ENCODE measurements at places on chromosomes 5 and 9.

DNA sequence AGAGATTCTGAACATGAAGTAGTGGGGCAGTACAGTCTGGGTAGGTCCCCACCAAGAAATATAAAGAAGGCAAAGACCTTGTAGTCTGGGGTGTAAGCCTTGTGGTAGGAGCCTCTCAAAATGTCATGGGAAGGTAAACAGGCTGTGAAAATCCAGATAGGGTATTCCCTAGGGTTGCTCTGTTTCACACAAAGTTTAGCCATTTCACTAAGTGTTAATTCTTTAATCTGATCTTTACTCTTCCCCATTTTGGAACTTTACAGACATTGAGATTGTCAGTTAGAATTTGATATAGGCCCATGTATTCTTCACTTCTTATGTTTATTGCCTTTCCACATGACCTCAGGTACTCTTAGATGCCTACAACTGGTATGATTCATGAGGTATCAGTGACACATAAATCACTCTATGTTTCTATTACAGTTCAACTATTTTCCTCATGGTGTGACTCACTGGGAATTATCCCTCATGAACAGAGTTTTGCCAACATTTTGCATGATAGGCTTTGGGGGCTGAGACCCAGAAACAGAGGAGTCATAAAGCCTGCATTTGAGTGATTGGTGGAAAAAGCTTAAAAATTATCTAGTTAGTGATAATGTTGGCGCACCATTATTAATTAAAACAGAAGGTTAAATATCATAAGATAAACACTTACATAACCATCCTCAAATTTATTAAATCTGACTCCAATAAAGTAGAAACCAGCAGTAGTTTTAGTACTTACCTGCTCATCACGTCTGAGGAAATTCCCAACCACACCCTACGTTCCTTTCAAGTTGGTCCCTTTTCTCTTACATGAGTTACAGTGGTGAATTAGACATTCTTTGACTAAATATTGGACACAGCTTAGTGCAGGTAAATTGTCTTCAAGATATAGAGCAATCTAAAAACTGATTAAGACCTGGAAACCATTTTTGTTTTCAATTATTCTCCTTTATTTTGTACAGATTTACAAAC is 399.8 kb upstream of the MEF2C start:
- no peak overlapping the region for H3K4me3 ChIP-seq
- no peaks in the 10 kb centered on the region for H3K27me3 ChIP-seq
- no peaks in the 10 kb centered on the region for H3K4me1 ChIP-seq
- DNase-seq = no peak
- no peaks in the 10 kb centered on the region for H3K36me3 ChIP-seq
- no peak overlapping the region for H3K27ac ChIP-seq

- H3K4me3 ChIP-seq = no peak overlapping the region
- no peaks in the 10 kb centered on the region for H3K27me3 ChIP-seq
- H3K36me3 ChIP-seq = no peaks in the 10 kb centered on the region
- no peak overlapping the region for H3K27ac ChIP-seq
- no peaks in the 10 kb centered on the region for H3K4me1 ChIP-seq
Observed at GRCh38 chr5:121478636-121479035, 373.0 kb upstream of the FTMT start.

DNA sequence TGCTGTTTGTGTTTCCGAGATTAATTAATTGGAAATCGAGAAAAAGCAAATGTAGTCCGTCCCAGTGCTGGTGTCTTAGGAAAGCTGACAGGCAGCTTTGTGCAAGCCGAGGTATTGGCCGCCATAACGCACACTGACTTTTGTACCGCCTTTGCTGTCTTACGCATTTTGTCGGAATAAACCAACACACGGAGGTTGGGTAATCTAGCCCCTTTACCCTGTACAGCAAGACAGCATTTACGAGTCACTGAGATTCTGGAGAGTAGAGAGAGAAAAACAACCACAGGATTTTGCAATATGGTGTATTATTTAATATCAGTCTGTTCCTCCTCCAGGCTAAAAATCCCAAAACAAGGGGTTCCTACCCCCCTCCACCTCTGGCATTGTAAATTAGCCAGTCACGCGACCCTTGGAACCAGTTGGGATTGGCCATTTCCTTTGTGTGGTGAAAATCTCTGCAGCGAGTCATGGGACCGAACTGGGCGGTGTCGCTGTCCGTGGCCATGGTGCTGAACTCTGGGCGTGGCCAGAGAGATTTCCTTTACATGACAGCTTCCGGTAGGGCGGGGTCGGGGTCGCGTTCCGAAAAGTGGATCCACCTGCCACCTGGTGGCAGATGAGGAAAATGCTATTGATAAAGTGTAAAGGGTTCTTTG is 10.3 kb upstream of the PCDHB1 start:
- DNase-seq = peak; percentile 83
- H3K4me1 ChIP-seq = no peaks in the 10 kb centered on the region
- no peak overlapping the region for H3K27ac ChIP-seq
- H3K27me3 ChIP-seq = no peaks in the 10 kb centered on the region
- no peak overlapping the region for H3K4me3 ChIP-seq
- no peaks in the 10 kb centered on the region for H3K36me3 ChIP-seq

GRCh38 chr9:135120249-135120648 is 32.8 kb downstream of the OLFM1 start:
- no peaks in the 10 kb centered on the region for H3K27me3 ChIP-seq
- DNase-seq = no peak
- H3K27ac ChIP-seq = no peak overlapping the region
- no peaks in the 10 kb centered on the region for H3K4me1 ChIP-seq
- no peaks in the 10 kb centered on the region for H3K36me3 ChIP-seq

- no peak for DNase-seq
- H3K36me3 ChIP-seq = peaks cover 49% of the 10 kb centered on the region
- H3K4me1 ChIP-seq = peaks cover 8% of the 10 kb centered on the region
- H3K4me3 ChIP-seq = no peak overlapping the region
- H3K27ac ChIP-seq = no peak overlapping the region
- no peaks in the 10 kb centered on the region for H3K27me3 ChIP-seq
Observed at GRCh38 chr5:146466521-146467349, 19.6 kb downstream of the TCERG1 start.

- no peak overlapping the region for H3K4me3 ChIP-seq
- no peaks in the 10 kb centered on the region for H3K27me3 ChIP-seq
- DNase-seq = no peak
- H3K4me1 ChIP-seq = no peaks in the 10 kb centered on the region
Observed at GRCh38 chr5:145014109-145014508, 821.0 kb downstream of the PRELID2 start.

DNA sequence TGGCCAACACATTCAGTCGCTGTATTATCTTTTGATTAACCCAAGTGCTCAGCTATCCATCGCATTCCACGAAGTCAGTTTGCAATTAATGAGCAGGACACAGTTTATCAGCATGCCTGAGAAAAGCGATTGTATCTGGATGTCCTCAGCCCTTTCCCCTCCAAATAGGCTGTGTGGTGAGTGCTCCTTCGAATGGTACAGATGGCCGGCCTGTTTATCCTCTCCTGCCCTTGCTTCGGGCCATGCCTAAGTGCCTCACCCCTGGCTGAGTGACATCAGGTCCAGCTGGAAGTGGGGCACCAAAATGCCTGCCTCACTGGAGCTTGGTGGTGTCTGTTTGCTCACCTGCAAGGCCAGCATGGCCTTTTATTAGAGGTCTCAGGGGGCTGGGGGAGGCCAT is 317.3 kb downstream of the GADD45G start:
- H3K4me1 ChIP-seq = peaks cover 14% of the 10 kb centered on the region
- DNase-seq = no peak

- H3K36me3 ChIP-seq = peaks cover 3% of the 10 kb centered on the region
- H3K4me1 ChIP-seq = peaks cover 28% of the 10 kb centered on the region
- no peak overlapping the region for H3K4me3 ChIP-seq
- H3K27me3 ChIP-seq = no peaks in the 10 kb centered on the region
- H3K27ac ChIP-seq = peak overlapping the region; percentile 39
Observed at GRCh38 chr9:121322037-121322736, 47.9 kb downstream of the STOM start.

DNA sequence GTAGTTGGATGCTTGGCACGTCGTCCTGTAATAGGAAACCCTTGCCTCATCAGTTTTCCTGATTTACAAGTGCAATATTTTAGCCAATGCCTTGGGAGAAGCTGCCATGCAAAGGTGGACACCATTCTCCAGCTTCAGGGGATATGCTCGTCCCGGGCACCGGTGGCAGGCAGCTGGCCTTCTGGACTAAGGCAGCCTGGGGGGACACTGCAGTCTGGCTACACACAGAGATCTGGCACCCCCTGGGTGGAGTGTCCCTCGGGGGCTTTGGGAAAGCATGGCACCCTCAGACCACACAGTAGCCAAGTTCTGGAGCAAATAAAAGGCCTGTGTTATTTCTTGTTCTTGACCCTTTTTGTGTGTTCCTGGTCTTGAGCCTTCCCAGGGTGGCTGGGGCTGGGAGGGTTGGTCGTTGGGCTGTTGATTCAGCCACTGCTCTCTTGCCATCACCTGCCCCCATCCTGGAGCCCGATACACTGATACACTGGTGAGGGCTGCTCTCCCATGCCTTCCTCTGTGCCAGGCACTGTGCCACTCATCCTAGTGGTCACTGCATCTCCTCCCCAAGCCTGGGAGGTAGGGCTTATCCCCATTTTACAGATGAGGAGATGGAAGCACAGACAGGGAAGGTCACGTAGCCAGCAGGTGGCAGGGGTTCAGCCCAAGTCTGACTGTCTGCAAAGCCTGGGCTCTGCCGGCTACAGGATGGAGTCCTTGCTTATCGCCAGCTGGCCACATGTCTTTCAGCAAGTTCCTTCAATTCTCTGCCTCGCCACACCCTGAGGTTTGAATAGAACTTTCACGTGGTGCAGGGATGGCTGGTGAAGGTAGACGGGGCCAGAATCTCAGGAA is 134.1 kb downstream of the RGS3 start:
- H3K27me3 ChIP-seq = no peaks in the 10 kb centered on the region
- DNase-seq = no peak
- H3K4me1 ChIP-seq = peaks cover 5% of the 10 kb centered on the region
- H3K36me3 ChIP-seq = peaks cover 18% of the 10 kb centered on the region
- H3K27ac ChIP-seq = no peak overlapping the region

DNA sequence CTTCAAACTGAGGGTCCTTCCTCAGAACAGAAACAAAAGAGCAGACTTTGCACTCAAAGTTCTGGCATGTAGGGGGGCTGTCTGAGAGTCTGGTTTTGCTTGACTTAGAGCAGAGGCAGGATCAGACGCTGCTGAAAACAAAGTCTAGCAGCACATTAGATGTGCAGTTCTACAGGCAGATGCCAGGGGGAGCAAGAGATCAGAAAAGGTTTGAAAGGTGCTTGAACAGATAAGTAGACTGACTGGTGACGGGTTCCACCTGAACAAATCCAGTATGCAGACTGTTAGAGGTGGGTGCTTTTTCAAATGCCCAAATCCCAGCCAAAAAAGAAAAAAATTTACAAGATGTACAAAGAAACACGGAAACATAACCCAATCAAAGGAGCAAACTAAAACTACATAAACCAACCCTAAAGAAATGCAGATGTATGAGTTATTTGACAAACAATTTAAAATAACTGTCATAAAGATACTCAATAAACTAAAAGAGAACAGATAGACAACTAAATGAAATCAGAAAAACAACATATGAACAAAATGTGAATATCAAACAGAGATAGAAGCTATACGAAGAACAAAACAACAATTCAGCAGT is 194.7 kb upstream of the FREM1 start:
- H3K27ac ChIP-seq = no peak overlapping the region
- H3K4me3 ChIP-seq = no peak overlapping the region
- DNase-seq = peak; percentile 52

DNA sequence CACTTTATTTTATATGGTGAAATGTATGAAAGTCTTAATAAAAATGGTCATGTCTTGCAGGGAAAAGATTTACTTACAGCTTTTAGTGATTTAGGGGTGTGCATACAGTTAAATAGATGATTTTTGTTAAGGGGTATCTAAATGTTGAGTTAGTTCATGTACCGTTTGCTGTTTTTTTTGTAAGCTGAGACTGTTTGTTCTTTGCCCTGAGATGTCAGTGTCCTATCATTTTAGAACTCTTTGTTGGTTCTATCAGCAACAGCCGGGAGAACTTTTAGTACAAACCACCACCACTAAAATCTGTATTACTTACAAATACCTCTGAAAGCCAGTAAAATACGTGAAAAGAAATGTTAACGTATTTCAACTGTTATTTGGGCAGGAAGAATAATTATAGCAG is 56.3 kb upstream of the MTMR12 start:
- no peak overlapping the region for H3K4me3 ChIP-seq
- no peaks in the 10 kb centered on the region for H3K4me1 ChIP-seq
- no peak for DNase-seq
- no peaks in the 10 kb centered on the region for H3K27me3 ChIP-seq
- no peak overlapping the region for H3K27ac ChIP-seq

DNA sequence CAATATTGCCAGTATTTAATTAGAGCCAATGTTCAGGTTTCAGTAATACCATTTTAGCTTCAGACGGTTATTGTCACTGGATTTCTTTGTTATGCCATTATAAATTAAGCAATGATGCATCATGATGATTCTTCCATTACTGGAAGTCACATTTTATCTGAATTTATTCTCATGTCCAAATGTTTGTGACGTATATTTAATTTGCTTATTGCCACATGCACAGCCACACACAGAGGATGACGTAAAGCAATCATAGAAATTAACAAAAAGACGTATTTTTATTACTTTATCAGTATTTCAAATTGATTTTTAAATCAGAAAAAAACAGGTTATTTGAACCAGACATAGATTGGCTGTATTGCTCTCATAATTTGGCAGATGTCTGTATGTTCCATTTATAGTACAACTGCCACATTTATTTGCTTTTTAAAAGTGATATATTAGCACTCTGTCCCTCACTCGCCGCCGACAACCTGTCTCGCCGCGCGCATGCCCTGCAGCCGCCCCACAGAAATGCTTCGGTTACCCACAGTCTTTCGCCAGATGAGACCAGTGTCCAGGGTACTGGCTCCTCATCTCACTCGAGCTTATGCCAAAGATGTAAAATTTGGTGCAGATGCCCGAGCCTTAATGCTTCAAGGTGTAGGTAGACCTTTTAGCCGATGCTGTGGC is 970.9 kb downstream of the CDH12 start:
- no peaks in the 10 kb centered on the region for H3K36me3 ChIP-seq
- DNase-seq = no peak
- no peaks in the 10 kb centered on the region for H3K4me1 ChIP-seq
- no peak overlapping the region for H3K4me3 ChIP-seq
- H3K27ac ChIP-seq = no peak overlapping the region

DNA sequence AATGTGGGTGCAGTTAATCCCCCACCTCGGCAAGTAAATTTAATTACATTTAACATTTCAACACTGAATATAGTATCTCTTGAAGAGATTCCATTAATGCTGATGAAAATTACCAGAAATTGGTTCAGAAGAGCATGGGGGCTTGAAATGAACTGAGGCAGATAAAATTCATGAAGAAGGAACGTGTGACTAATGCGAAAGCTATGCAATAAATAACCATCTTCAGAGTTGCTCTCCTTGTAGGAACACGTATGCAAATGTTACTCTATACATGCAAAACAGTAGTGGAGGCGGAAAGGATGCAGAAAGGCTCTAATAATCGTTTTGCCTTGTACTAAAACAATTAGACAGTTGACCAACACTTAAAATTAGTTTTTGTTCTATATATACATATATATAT is 320.2 kb downstream of the CTNND2 start:
- H3K36me3 ChIP-seq = no peaks in the 10 kb centered on the region
- no peak overlapping the region for H3K27ac ChIP-seq
- H3K4me3 ChIP-seq = no peak overlapping the region
- H3K4me1 ChIP-seq = no peaks in the 10 kb centered on the region

Data from activated naive CD4-positive, alpha-beta T cell treated with anti-CD3 and anti-CD28 coated beads, Interleukin-2, amount 10 ng/mL, durations not matched to agents 7 days and 5 days (primary cell).